ENCODE measurements at places on chromosomes 5 and 9.

DNA sequence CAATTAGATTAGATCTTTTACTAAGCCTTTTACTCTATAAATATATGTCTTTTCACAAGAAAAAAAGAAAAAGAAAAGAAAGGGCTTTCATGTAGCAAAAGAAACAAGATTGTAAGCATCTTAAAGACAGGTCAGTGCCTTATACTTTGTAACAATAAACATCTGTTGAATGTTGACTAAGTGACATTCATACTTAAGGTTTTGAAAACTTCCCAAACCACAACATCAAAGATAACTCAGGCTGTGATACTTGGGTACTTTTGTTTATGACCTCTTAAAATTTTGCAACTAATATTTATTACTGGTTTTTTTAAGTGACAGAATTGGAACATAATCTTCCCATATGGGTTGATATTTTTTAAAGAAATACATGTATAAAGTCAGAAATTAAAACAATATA is 7.4 kb downstream of the GRAMD2B start:
- DNase-seq = no peak

DNA sequence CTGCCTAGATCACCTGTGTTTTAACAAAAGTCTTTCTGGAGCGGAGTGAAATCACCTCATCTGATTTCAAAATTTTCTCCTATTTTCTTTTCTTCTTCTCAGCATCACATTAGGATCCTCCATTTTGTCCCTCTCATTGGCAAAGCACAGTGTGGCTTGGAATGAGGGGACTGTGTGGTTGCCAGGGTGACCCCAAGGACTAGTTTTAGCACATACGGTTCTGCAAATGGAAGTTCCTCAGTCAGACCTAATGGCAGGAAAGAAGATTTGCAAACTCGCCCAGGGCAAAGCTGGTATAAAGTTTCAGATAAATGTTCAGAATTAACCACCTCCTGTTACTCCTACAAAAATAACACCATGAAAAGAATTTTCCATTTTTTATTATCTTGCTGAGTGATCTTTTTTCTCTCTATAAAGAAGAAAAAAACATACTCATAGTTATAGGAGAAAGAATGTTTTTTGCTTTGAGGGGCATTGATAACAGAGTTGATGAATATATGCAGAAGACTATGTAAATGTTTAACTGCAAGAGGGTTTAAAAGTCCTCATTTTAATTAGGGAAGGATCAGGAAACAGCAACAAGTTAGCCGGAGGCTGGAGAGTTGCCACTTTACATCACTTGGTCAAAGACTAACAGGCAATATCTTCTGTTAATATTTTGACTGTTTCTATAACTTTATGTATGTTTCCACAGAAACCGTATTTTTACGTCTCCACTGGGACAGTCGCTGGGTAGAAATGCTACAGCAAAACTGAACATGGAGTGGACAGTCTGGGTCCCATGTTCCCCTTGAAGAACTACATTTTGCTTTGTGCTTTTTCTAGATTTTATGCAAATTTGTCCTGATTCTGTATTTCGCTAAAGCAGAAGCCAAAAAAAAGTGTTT is 257.8 kb downstream of the NR2F1-AS1 start:
- no peak for DNase-seq

DNA sequence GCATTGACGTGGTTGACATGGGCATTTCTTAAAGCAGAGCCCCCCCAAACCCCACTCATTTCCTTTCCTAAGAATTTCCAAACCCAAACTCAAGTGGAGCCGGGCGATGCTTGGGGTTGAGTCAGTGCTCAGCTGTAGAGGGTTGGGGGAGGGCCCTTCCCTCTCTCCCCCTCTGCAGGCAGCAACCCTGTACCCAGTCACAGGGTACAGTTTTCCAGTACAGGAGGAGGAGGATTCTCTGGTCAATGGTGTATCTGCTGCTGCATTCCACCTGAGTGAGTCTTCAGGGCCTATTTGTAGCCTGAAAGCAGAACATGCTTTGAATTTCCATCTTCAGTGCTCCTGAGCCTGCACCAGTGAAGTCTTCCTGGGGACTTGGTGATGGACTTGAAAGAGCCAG is 55.8 kb downstream of the ENTREP1 start:
- peak; percentile 65 for DNase-seq

DNA sequence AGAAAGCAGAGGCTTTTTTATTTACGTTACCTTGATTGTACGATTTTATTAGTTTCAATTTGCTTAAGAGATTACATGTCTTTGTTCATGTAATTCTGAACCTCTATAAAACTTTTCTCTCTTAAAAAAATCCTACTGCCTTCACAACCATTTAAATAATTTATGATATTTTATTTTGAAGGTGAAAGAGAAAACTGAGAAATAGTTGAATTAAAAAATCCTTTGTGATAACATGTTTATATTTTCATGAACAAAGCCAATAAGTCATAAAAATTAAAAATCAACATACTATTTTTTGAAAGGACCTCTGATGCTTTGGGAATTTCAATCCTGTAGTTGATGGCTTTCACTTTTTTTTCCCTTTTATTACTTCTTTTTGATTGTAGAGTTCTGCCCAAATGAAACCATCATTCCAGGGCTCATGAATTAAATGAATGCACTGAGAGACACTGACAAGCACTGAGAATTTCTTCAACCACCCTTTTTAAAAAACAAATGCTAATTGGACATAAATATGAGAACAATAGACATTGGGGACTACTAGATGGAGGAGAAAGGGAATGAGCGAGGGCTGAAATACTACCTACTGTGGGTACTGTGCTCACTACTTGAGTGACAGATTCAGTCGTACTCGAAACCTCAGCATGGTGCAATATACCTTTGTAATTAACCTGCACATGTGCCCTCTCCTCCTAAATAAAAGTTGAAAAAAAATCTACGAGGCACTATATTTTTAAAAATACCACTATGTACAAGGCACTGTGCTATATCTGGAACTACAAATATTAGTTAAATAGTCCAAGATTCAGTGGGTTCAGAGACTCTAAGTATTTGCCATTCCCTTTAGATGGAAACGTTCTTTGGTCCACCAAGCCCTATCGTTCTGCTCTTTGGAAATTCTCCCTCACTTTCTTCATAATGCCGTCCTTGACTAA is 5.9 kb downstream of the CDKN2A start:
- no peak for DNase-seq

DNA sequence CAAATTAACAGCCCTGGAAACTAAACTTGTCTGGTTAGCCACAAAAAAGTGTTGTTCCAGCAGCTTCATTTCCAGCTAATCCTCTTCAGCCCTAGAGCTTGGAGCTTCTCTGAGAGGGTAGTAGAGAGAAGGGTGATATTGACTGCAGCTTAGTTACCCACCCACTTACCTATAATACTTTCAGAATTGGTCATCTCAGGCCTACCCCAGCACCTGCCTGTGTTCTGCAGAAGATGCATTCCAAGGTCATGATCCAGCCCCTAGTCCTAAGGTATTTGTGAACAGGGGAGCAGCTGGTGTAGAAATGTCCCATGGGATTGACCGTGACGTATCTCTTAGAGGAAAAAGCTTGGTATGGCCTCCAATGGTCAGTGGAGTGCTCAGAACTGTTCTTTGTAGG is 289.0 kb downstream of the NR3C1 start:
- no peak for DNase-seq

DNA sequence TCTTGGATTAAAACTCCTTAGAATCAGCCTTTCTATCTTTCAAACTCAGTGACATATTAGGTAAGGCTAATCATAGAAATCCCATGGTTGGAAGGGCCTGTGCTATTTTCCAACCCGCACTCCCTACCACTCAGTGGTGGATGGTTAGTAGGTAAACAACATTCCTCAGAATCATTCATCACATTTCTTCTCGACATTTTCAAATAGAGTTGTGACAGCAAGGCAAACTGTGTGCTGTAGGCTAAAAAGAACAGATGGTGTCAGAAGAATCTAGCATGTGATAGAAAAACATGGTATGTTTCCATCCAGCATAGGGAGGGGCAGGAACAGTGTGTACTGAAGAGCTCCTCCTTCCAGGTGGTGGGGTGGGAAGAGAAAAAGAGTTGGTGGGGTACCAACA is 227.3 kb upstream of the NMUR2 start:
- no peak for DNase-seq

GRCh38 chr5:54091307-54092130 is 218.9 kb downstream of the ARL15 start:
- DNase-seq = peak; percentile 41

- no peak for DNase-seq
Observed at GRCh38 chr9:108708448-108708847, 147.3 kb downstream of the ACTL7B start.

DNA sequence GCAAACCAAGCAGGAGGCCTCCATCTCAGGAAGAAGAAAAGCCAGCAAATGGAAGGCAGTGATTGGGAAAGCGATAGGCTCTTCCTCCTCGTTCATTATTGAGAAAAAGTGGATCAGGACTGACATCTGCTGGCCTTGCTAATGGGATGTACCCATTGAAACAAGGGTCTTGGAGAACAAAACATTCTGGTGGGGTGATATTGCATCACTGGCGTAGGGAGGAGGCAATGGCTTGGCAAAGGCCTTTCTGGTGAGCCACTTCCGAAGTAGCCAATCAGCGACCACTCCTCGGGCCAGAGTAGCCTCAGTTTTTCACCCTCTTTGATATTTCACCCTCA is 86.7 kb upstream of the NFIB start:
- peak; percentile 71 for DNase-seq

DNA sequence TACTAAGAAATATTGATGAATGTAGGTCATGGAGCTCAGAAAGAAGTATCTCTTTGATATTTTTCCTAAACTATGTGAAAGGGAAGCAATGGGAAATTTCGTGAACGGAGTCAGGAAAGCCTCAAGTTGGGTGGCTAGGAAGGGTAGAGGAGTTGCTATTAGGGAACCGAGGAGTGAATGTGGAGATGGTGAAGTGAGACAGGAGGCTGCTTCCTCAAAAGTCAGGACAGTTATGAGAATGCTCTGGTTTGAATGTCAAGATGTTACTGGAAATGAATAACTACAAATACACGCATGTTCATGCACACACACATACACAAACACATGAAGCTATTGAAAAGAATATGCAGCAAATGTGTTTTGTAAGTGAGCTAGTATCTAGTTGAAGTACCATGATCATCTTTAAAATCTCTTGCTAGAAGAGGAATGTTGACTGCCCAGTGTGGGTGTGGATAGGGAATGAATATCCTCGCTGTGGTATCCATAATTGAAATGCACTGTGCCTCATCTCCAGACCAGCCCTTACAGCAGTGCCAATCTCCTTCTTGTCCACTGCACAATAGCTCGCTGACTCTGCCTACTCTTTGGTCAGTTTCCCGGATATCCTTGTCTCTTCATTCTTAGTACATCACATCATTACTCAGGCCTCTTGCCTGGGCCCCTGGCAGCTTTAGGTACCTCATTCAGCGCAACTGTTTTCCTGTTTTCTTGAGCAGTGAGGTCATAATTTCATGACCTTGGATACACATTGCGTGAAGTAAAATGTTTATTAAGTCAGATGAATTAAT is 21.9 kb upstream of the PDCD1LG2 start:
- DNase-seq = no peak

DNA sequence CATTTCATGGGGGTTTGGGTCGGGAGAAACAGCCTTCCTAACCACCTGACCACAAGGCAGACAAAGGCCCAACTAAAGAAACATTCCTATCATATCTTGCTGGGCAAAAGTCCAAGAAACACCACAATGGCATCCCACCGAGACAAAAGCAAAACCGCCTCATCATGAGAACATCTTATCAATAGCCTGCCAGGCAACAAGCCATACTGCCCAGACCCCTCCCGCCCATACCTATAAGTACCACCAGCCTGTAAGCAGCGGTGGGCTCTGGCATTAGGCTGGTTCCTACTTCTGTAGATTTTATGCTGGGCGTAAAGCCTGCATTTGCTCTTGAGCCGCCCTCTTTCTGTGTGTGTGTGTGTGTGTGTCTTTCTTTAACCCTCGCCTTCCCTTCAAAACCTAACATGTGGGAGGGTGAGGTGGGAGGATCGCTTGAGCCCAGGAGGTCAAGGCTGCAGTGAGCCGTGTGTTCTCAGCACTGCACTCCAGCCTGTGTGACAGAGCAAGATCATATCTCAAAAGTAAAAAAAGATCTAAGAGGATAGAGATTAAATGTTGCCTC is 56.9 kb downstream of the PDE6A start:
- DNase-seq = peak; percentile 87

DNA sequence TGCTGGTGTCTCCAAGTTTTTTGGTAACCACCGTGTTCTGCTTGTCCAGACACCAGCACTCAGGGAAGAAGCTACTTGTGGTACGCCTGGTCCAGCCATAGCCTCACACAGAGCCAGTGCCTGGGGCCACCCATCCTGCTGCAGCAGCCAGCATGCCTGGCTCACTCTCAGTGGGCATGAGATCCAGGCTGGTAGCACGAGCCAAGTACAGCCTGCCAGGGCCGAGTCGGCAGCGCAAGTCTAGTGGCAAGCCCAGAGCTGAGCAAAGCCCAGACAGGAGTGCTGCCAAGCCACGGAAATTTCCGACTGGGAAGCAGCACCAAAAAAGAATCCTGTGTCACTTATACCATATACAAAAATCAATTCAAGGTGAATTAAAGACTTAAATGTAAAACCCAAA is 36.3 kb upstream of the FBXL17 start:
- DNase-seq = no peak

GRCh38 chr9:108297073-108297472 is 558.7 kb downstream of the ACTL7B start:
- DNase-seq = peak; percentile 86

- DNase-seq = no peak
Observed at GRCh38 chr9:125262294-125262991, 817 bp downstream of the GAPVD1 start.

- DNase-seq = no peak
Observed at GRCh38 chr5:116487045-116487444, 87.6 kb downstream of the SEMA6A start.

GRCh38 chr5:113246361-113246870 is 188.4 kb downstream of the TSSK1B start:
- peak; percentile 72 for DNase-seq

DNA sequence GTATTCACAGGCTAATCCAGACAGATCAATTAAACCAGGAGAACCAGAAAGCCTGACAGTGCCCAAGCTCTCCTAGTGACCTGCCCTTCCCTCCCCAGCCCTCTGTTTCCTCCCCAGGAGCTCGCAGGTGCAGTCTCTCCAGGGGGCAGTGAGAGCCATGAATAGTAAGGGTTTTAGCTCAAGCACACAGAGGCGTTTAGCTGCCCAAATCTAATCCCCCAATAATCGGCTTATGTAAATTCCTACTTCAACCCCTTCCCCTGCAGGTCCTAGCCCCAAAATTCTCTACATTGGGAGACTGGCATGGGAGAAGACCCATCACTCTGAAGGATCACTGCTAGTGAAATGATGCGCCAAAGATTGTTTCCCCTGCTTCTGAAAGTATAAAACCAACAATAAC is 10.5 kb upstream of the TAL2 start:
- no peak for DNase-seq

DNA sequence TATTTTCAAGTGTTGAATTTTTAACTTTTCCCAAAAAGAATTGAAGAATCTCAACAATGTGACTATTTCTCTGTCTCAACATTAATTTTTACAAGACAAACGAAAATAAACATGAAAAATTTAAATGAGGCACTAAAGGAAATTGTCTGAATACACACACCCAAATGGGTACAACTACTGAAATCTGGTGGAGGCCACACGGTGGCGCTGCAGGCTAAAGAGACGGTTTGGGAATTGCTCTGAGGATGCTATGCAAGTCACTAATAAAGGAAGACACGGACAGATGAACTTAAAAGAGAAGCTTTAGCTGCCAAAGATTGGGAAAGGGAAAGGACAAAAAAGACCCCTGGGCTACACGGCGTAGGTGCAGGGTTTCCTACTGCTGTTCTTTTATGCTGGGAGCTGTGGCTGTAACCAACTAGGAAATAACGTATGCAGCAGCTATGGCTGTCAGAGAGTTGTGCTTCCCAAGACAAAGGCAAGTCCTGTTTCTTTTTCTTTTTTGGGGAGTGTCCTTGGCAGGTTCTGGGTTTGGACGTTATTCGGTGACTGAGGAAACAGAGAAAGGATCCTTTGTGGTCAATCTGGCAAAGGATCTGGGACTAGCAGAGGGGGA is at the start of gene PCDHB10:
PCDHB10 (plus strand) TSS at position 244 of the 616 bp plus-strand sequence; CDS start at position 444, 200 bp downstream.
- no peak for DNase-seq

All from fibroblast of skin of right quadriceps (primary cell).